ENCODE measurements at places on chromosomes 16 and 17.

DNA sequence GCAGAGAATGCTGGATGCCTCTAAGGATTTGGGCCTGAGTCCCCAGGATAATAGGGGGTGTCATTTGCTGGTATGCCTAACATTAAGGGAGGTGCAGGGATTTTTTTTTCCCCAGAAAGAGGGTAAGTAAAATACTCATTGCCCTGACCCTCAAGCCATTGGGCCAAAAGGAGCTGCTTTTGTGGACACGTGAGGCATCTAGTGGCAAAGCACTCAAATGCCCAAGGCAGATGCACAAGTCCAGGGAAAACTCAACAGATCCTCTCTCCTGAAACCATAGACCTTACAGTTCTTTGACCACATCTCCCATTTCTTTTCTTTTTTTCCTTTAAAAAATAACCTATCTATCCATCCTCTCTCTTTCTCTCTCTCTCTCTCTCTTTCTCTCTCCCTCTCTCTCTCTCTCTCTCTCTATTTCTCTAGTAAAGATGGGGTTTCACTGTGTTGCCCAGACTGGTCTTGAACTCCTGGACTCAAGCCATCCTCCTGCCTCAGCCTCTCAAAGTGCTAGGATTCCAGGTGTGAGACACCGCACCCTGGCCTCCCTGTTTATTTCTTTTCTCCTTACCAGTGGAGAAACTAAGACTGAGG is 11.8 kb downstream of the IRX5 start:
- no peaks in the 10 kb centered on the region for H3K36me3 ChIP-seq
- H3K27me3 ChIP-seq, result peaks cover 93% of the 10 kb centered on the region
- no peak overlapping the region for H3K4me3 ChIP-seq
- H3K4me1 ChIP-seq, result peaks cover 16% of the 10 kb centered on the region
- DNase-seq, result no peak
- no peak overlapping the region for H3K27ac ChIP-seq

DNA sequence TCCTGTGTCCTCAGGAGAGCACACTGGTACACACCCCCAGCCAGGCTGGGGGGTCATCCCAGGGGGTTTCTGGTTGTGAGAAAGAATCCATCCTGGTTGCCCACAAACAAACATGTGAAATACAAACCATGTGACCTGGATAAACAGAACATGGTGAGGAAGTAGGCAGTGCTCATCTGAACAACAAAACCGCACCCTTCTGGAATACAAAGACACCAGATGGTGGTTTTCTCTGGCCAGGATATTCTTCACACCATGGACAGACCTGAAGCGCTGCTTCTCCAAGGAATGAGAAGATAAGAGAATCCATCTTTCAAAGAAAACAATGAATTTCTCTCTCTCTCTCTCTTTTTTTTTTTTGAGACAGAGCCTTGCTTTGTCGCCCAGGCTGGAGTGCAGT is 302.3 kb downstream of the SLC39A11 start:
- H3K27ac ChIP-seq, result no peak overlapping the region
- no peaks in the 10 kb centered on the region for H3K36me3 ChIP-seq
- no peaks in the 10 kb centered on the region for H3K27me3 ChIP-seq

- H3K4me1 ChIP-seq, result no peaks in the 10 kb centered on the region
- H3K36me3 ChIP-seq, result no peaks in the 10 kb centered on the region
- no peak for DNase-seq
- H3K4me3 ChIP-seq, result no peak overlapping the region
- no peak overlapping the region for H3K27ac ChIP-seq
Measured at GRCh38 chr17:10772425-10773380, 31.2 kb downstream of the TMEM238L start.

GRCh38 chr17:68491381-68492231 is 20.6 kb upstream of the PRKAR1A start:
- peak overlapping the region; percentile 68 for H3K27ac ChIP-seq
- no peak overlapping the region for H3K4me3 ChIP-seq
- no peaks in the 10 kb centered on the region for H3K27me3 ChIP-seq
- no peaks in the 10 kb centered on the region for H3K36me3 ChIP-seq
- peaks cover 6% of the 10 kb centered on the region for H3K4me1 ChIP-seq

DNA sequence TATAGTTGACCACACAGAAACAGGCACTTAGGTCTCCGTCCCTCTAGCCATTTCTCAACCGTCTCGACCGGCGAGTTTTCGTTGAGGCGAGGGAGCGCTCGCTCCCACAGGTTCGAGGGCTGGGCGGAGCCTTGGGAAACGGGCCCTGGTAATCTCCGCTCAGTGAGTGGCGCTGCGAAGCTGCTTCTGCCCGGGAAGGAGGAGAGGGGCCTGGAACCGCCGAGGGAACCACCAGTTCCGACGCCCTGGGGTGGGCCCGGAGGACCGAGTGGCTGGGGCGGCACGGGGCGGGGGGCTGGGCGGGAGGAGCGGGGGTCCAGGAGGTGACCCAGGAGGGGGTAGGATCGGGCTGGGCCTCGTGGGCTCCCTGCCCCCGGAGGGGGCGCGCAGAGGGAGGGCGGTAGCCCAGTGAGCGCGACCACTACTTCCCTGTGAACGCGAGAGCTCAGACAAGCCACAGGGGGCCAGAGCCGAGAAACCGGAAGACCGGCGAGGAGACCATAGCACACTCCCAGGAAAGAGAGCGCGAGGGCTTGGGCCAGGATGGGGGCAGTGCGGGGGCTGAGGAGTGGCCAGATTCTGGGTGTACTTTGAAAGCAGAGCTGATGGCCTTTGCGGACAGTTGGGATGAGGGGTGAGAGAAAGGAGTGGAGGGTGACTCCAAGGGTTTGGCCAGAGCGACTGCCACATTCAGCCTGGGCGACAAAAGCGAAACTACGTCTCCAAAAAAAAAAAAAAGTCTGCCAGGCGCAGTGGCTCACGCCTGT is 29.9 kb upstream of the ARL4D start:
- H3K4me1 ChIP-seq, result peaks cover 50% of the 10 kb centered on the region
- no peaks in the 10 kb centered on the region for H3K27me3 ChIP-seq
- no peaks in the 10 kb centered on the region for H3K36me3 ChIP-seq
- peak; percentile 93 for DNase-seq
- H3K27ac ChIP-seq, result peak overlapping the region; percentile 100

GRCh38 chr16:57324749-57325148 is 33.8 kb upstream of the CCL22 start:
- peak; percentile 3 for DNase-seq
- H3K27ac ChIP-seq, result no peak overlapping the region
- H3K4me1 ChIP-seq, result no peaks in the 10 kb centered on the region
- no peaks in the 10 kb centered on the region for H3K36me3 ChIP-seq
- H3K4me3 ChIP-seq, result no peak overlapping the region

GRCh38 chr16:64339052-64339770 is 782.7 kb downstream of the CDH11 start:
- no peaks in the 10 kb centered on the region for H3K27me3 ChIP-seq
- no peaks in the 10 kb centered on the region for H3K36me3 ChIP-seq
- DNase-seq, result no peak
- no peak overlapping the region for H3K27ac ChIP-seq
- no peak overlapping the region for H3K4me3 ChIP-seq
- H3K4me1 ChIP-seq, result no peaks in the 10 kb centered on the region

- no peak overlapping the region for H3K4me3 ChIP-seq
- peak; percentile 66 for DNase-seq
- H3K27me3 ChIP-seq, result no peaks in the 10 kb centered on the region
- H3K27ac ChIP-seq, result no peak overlapping the region
Measured at GRCh38 chr16:85422196-85422631, 190.9 kb upstream of the GSE1 start.

GRCh38 chr16:5028950-5029475 is 4.7 kb downstream of the NAGPA start:
- H3K27ac ChIP-seq, result no peak overlapping the region
- no peak overlapping the region for H3K4me3 ChIP-seq
- no peak for DNase-seq
- H3K27me3 ChIP-seq, result no peaks in the 10 kb centered on the region
- peaks cover 16% of the 10 kb centered on the region for H3K4me1 ChIP-seq

- no peak overlapping the region for H3K4me3 ChIP-seq
- no peak overlapping the region for H3K27ac ChIP-seq
- no peaks in the 10 kb centered on the region for H3K27me3 ChIP-seq
- no peaks in the 10 kb centered on the region for H3K4me1 ChIP-seq
- no peaks in the 10 kb centered on the region for H3K36me3 ChIP-seq
- no peak for DNase-seq
Measured at GRCh38 chr17:28151001-28151400, 108.5 kb downstream of the NLK start.

GRCh38 chr16:11621920-11622651 is 35.4 kb upstream of the LITAF start:
- peak overlapping the region; percentile 9 for H3K4me3 ChIP-seq
- peak; percentile 88 for DNase-seq
- H3K27ac ChIP-seq, result peak overlapping the region; percentile 48
- no peaks in the 10 kb centered on the region for H3K27me3 ChIP-seq
- no peaks in the 10 kb centered on the region for H3K36me3 ChIP-seq
- peaks cover 29% of the 10 kb centered on the region for H3K4me1 ChIP-seq

DNA sequence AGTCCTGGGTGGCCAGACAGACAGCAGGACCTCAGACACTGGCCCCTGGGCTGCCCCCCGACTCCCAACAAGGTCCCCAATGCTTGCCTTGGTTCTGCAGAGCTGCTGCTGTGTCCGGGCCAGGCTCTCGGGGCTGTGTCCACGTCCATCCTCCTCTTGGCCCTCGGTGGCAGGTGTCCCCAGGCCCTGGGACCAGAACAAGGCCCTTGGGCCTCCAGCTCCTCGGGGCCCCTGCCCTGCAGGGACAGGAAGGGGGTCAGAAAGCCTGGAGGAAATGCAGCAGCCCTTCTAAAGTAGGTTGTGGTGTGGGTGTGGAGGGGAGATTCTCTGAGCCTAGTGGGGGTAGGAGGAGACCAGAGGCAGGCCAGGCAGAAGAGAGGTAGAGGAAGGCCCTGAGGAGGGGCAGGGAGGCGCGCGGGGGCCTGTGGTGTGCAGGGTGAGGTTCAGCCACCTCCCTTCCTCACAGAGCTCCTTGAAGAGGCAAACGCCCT is 2.5 kb upstream of the AXIN1 start:
- peaks cover 26% of the 10 kb centered on the region for H3K4me1 ChIP-seq
- no peaks in the 10 kb centered on the region for H3K36me3 ChIP-seq
- H3K4me3 ChIP-seq, result no peak overlapping the region

DNA sequence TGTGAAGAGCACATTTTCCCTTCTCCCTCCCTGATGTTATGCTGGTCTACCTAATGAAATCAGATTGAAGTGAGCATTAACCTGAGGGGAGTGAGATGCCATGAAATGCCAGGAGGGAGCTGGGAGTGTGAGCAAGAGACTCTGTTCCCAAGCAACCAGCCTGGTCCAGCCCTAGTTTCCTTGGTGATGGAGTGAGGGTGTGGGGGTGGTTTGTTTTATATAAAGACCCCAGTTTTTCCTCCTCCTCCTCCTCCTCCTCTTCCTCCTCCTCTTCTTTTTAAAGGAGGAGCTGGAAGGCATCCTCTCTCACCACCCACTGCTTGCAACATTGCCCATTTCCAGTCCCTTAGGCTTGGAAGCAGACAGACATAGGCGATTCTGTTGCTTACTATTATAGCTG is 97.1 kb downstream of the DNAH3 start:
- no peak overlapping the region for H3K4me3 ChIP-seq
- H3K4me1 ChIP-seq, result no peaks in the 10 kb centered on the region
- no peaks in the 10 kb centered on the region for H3K36me3 ChIP-seq
- no peaks in the 10 kb centered on the region for H3K27me3 ChIP-seq
- DNase-seq, result no peak

- H3K27ac ChIP-seq, result no peak overlapping the region
- peaks cover 75% of the 10 kb centered on the region for H3K27me3 ChIP-seq
- H3K4me3 ChIP-seq, result no peak overlapping the region
Measured at GRCh38 chr16:2853531-2854073, 4.4 kb downstream of the PRSS22 start.

- no peak overlapping the region for H3K27ac ChIP-seq
- no peak for DNase-seq
- H3K4me3 ChIP-seq, result no peak overlapping the region
Measured at GRCh38 chr17:63973930-63974593, 1.3 kb upstream of the SCN4A start.

DNA sequence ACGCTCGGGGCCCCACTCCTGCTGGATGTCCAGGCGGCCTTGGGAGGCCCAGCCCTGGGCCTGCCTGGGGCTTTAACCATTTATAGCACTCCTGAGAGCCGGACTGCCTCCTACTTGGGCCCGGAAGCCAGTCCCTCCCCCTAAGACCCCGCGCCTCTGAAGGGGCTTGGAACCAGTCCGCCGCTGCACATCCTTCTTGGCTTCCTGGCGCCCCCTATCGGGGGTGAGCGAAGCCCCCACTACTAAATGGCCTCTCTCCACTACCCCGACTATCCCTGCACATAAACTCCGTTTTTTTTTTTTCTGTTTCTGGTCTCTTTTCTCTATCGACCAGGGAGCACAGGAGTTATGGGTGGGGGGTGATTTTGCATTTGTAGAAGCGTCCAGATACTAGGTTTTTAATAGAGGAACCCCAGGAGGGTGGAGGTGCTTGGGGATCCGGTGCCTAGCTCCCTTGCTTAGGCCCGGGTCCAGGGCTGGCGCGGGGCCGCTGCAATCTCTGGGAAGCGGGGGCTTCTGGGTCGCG is 633 bp upstream of the NOL3 start:
- peak overlapping the region; percentile 85 for H3K27ac ChIP-seq
- H3K4me1 ChIP-seq, result peaks cover 34% of the 10 kb centered on the region
- no peaks in the 10 kb centered on the region for H3K36me3 ChIP-seq
- no peak for DNase-seq

DNA sequence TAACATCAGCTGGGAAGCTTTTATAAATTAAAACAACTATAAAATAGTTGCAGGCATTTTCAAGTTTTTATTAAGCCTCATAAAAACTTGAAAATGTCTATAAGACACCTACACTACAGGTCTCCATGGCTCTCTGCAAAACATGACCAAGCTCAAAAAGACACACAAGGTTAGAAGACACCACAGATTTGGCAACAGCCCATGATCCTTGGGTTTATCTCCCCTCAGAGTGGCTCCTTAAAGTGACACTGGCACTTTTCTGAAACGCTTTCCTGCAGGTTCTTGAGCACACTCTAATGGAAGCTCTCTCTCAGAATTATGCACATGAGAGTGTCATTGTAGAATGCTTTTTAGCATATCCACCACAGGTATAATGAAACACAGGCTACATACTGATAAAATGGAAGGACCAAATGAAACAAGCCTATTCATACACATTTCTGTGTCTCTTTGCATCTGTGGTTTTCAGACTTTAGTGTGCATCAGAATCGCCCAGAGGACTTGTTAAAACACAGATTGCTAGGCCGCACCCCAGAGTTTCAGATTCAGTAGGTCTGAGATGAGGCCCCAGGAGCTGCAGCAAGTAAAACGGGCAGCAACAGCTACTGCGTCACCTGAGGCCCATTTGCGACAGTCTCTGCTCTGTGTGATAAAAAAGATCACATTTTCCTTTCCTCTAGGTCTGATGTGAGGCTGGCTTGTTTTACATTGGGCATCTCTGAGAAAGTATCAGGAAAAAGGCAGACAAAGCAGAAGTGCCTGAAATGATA is 75.0 kb upstream of the WSB1 start:
- H3K4me3 ChIP-seq, result no peak overlapping the region
- H3K36me3 ChIP-seq, result no peaks in the 10 kb centered on the region
- peak overlapping the region; percentile 56 for H3K27ac ChIP-seq
- H3K4me1 ChIP-seq, result peaks cover 28% of the 10 kb centered on the region
- no peak for DNase-seq

GRCh38 chr17:57867126-57867525 is 17.3 kb upstream of the MRPS23 start:
- no peaks in the 10 kb centered on the region for H3K36me3 ChIP-seq
- H3K27ac ChIP-seq, result no peak overlapping the region
- no peaks in the 10 kb centered on the region for H3K27me3 ChIP-seq
- DNase-seq, result no peak
- H3K4me3 ChIP-seq, result no peak overlapping the region
- peaks cover 33% of the 10 kb centered on the region for H3K4me1 ChIP-seq

- peaks cover 100% of the 10 kb centered on the region for H3K27me3 ChIP-seq
- DNase-seq, result peak; percentile 48
- H3K4me3 ChIP-seq, result no peak overlapping the region
Measured at GRCh38 chr16:86496929-86497461, 13.3 kb upstream of the FOXF1 start.

GRCh38 chr17:78998311-78999055 is 11.1 kb downstream of the CANT1 start:
- H3K36me3 ChIP-seq, result peaks cover 78% of the 10 kb centered on the region
- peak; percentile 86 for DNase-seq
- no peak overlapping the region for H3K4me3 ChIP-seq
- no peaks in the 10 kb centered on the region for H3K27me3 ChIP-seq
- H3K4me1 ChIP-seq, result peaks cover 40% of the 10 kb centered on the region
